Activated T-cell treated with anti-CD3 and anti-CD28 coated beads, Interleukin-2, amount 50 U/mL, for 1 hour (primary cell): ENCODE measurements at places on chromosomes 6 and 20.
A peak's percentile ranks its signal among the peaks of the same experiment; 100 is the strongest.

DNA sequence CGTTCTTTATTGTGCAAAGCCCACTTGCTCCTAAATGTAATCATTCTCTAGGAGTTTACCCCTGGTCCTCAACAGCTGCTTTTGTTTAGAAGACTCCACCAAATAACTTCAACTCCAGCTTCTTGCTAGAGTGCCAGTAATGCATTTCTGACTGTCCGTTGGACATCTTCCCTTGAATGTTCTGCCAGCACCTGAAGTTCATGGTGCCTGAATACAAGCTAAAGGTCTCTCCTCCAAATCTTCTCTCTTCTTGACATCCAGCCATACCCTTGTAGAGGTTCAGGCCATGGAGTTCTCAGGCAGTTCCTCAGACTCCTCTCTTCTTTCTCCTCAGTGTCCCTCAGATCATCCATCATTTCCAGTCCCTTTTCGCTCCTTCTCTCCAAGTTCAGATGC, 21.7 kb downstream of the PHACTR2 start:
- DNase-seq, result no peak

GRCh38 chr6:20791944-20792343, 257.7 kb downstream of the CDKAL1 start:
- DNase-seq, result no peak

GRCh38 chr6:109036574-109037294, 57.9 kb downstream of the SESN1 start:
- DNase-seq, result no peak

GRCh38 chr20:41276317-41276751, 41.2 kb downstream of the ZHX3 start:
- DNase-seq, result no peak

DNA sequence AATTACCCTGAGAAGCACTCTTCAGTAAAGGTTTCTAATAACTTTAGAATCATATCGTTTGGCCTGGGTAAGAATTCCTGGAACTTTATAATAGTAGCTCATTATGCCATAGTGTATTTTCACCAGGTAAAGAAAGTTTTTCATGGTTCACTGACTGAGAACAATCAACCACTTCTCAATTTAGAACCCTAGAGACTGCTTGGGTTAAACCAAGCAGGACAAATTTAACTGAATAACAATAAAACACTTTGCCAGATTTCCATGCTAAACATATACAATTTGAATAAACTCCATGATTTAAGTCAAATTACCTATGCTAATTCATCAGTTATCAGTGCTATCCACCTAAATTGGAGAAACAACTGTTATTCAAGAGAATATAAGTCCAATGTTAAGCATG, 99.4 kb downstream of the PLG start:
- no peak for DNase-seq

DNA sequence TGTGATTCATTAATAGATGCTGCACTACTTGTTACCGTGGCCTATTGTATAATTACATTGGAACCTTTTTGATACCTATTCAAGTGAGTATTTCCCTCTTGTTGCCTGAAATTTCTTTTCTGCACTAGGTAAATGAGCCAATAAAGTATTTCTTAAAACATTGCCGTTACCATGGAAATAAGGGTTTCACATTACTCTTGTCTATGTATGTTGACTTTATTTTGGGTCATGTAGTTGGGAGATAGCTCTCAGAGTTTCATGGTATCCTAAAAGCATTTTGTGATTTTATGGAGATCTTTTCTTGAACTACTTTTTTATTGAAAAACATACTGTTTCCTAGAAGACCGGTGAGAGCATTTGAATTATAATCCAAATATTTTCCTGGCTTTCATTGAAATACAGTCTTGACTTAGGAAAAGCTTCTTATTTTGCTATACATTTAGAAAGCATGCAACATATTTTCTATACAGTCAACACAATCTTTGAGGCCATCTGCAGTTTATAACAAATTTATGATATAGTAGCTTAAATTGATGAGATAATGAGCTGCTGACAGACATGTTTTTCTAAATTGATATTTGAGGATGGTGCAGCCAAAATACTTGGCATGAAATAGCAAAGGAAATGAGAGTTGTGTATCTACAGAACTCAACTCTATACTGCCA, 650.4 kb downstream of the RFPL4B start:
- no peak for DNase-seq

DNA sequence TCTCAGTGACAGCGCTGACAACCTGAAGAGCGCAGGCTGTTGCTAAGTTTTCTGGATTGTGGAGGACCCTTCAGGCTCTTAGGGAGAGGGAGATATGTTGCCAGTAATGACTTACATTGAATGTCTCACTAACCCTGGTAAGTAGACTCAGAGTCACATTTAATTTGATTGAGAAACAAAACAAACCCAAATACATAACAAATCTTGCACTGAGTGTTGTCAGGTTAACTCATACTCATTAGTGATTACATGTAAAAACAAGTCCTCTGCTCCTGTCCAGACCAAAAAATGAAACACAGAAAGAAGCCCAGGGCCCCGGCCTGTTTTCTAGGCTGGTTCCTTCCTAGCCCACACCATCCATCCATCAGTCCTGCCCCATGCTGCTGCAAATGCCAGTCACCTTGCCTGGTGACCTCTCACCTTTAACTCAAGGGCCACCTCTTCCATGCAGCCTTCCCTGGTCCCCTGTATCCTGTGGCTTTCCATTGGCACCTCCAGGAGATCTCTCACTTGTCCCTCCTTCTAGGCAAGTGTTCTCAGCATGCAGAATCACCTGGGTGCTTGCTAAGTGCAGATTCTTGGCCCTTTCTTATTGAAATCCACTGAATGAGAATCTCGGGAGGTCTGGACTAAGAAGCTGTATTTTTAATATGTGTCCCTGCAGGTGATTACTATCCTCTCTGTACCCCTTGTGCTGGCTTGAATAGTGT, 34.7 kb upstream of the ERVFRD-1 start:
- no peak for DNase-seq

DNA sequence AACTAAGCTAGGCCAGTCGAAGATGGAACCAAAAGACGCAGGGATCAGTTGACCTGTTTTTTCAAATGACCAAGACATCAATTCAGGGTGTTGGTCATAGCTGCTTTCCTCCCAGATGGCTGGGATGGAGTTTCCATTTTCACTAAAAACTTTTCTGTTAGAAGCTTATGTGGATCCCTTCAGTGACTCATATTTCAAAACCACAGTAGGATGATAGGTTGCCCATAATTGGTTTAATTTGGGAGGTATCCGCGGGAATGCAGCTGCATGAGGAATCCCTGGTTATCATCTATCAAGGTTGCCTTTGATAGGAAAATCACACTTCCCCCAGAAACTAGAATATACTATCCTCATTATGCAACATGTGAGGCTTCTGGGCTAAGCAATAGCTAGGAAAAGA, 150.9 kb upstream of the MLIP start:
- DNase-seq, result no peak

DNA sequence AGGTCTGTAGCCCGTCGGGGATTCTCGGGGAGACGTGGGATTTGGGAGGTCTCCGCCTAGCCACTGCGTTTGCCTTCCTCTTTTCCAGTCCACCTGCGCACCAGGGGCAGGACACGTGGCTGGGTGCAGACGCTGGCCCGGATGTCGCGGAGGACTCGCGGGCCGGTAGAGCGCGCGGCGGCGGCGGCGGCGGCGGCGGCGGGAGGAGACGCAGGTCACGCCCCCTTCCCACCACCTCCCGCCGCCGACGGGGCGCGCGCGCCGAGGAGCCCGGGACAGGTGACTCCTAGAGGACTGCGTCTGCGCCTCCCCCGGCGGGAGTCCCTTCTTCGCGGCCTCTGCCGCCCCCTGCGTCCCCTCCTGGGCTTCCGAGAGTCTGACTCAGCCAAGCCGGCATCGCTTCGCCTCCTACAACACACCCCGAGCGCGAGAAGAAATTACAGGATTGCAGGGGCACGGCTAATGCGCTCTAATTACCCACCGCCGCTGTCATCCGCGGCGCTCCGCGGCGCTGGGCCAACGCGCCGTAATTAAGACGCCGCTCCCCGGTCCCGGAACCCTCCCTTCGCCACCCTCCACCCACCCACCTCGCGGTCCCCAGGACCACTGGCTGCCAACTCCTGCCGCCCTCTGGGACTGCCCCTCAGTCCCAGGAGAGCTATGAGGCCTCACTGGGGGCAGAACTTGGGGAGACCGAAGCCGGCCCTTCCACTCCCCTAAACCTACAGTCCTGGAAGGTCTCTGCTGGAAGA, 124.5 kb downstream of the MRPL14 start:
- DNase-seq, result peak; percentile 66

DNA sequence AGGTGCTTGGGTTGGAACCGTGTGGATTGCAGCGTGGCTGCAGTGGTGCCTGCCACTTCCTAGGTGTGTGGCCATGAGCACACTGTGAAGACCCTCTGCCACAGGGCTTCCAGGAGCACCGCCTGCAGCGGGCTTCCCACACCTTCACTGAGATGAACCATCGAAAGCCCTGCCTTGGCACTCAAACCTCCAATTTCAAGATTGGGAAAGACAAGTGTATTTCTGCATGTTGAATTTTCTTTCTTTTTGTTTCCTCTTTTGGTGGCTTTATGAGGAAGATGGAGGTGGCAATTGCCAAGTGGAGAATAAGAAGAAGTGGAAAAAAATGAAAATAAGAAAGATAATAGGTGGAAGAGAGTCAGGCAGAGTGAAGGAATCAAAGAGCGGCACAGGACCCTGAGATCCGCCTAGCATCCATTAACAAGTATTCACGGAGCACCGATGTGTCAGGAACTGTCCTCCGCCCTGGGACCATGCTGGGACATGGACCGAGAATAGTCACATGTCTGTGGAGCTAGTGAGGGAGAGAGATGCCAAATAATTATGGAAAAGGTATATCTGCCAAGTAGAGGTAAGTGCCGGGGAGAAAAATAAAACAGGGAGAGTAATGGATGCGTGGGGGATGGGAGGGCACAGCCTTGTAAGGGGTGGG, 159.9 kb downstream of the BCAS1 start:
- no peak for DNase-seq

GRCh38 chr20:37890643-37891042, 12.3 kb upstream of the VSTM2L start:
- no peak for DNase-seq

GRCh38 chr6:41922154-41922553, 855 bp downstream of the BYSL start:
- no peak for DNase-seq

DNA sequence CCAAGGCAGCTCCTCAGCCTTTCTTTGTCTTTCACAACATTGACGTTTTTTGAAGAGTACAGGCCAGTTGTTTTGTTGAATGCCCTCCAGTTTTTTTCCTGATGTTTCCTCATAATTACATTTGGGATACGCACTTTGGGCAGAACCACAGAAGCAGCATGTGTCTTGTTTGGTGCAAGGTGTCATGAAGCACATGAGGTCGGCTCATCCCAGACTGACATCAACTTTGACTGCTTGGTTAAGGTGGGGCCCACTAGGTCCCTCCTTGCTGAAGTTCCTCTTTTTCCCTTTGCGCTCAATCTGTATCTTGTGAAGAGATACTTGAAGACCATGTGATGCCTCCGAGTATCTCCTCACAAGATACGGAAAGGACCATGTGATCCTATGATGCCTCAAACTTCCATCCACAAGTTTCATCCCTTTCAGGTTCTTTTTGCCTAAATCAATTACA, 10.5 kb downstream of the SNAI1 start:
- no peak for DNase-seq

DNA sequence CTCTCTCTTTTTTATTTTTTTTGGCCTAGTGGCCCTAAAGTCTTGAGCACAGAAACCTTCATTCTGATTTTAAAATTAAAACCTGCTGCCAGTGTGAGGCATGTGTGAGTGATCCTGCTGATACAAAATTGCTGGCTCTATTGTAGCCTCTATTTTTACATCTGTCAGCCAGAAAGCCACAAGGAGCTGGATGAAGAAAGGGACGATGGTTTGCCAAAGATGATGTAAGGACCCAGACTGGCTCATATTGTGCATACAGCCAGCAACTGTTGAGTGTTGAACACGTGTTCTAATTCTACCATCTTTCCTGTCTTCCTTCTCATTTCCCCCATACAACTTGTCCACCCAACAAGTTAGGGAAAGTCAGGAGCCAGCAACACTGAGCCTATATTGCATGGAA, 40.8 kb upstream of the ATXN1 start:
- no peak for DNase-seq

- no peak for DNase-seq
Measured at GRCh38 chr6:148379481-148379880, 36.8 kb downstream of the SASH1 start.

DNA sequence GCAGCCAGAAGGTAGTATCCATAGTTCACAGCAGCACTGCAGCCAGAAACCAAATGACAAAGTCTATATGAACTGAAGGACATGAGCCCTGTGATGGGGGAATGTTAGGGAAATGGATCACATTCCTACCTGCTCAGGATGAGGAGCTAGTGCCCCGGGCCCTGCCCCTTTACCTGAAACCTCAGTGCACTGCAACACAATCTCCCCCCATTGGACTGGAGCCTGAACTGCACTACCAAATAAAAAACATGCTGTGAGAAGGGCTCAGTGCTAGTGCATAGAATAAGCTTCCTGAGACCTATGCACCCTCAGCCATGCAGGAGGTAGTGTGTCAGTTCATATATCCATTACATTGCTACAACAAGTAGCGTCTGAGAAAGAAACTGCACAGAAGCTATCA, 477.8 kb downstream of the HACE1 start:
- DNase-seq, result no peak

- no peak for DNase-seq
Measured at GRCh38 chr6:90268178-90268577, 28.5 kb downstream of the BACH2 start.

DNA sequence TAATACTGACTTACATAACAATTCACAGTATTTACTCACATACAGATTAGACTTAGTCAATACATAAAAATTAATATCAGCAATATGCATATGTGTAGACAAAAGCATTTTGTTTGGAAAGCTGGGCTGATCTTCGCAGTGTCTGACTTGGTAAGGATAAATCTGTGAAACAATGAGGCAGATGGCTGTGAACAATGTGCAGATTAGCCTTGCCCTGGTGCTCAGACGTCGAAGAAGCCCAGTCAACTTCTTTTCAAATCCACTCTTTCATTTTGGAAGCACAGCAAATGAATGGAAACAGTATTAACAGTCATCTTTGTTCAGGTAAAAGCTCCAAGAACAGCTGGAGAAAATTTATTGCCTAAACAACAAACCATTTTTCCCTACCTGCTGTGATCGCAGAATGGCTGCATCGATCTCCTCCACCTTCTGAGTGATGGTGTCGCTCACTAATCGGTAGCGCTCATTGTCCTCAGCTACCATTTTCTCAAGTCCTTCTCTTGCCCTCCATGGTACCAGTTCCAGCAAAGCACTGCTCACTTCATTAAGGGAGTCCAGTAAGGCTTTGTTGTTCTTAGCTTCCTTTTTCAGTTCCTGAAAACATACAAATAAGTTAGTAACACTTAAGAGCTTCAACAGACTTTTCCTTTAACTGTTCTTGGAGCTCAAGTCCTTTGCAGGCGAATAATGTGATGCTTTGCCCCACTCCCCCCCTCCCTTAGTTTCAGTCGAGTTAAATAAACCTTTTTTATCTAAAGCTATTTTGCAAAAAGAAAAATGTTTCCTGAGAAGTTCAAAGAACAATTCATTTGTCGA, 116.5 kb downstream of the DST start:
- no peak for DNase-seq

DNA sequence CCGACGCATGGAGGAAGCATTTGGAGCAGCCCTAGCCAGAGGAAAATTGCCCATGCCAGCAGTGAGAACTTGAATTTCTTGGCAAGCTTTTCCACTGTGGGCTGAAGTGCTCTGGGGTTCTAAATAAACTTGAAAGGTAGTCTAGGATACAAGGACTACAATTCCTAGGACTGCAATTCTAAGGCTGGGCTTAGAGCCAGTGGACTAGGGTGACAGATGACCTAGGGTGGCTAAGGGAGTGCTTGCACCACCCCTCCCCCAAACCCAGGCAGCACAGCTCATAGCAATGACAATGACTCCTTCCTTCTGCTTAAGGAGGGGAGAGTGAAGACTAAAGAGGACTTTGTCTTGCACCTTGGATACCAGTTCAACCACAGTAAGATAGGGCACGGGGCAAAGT, 122.3 kb downstream of the THBS2 start:
- DNase-seq, result no peak
